ENCODE measurements at places on chromosomes 5 and 9.

DNA sequence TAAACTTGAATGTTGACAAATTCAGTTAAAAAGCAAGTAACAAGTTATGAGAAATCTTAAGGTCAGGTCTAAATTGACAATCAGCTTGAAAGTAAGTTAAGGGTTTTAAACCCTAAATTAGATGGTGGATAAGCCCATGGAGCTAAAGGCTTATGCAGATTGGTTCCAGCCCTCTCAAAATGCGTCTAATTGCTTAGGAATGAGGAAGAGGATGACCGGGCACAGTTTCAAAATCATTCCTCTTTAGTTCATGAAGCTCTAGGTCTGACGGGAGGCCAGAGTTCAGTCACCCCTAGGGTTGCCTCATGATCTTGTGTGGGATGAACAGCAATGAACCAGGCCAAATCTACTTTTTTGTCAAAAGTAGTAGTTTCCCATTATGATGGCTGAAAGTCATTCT lies 75.4 kb downstream of the SLC38A9 start:
- no peak for DNase-seq

DNA sequence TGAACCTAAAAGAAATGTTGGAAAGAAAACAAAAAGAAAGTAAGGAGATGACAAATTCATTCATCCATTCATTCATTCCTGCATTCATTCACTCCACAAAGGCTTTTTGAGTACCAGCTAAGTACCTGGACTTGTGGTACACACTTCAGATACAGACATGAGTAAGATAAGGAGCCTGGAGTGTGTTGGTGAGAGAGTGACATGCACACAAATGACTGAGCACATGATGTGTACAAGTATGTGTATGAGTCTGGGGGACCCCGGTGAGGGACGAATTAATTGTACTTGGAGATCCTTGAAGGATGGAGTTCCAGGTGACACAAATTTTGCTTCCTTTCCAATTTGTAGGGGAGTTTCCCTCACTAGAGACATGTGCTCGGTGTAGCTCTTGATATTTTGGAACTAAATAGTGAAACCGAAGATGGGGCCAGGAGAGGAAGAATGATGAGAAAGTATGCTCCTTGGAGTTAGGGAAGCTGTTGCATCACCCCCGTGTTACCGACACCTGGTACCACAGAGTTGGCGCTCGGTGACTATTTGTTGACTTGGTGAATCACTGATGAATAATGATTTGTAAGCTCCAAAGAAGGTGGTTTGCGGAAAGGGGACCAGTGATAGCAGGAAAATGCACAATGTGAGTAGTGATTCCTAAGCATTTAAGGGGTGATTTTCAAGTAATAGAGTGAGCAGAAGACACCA lies 509.8 kb downstream of the CCDC171 start:
- no peak for DNase-seq

DNA sequence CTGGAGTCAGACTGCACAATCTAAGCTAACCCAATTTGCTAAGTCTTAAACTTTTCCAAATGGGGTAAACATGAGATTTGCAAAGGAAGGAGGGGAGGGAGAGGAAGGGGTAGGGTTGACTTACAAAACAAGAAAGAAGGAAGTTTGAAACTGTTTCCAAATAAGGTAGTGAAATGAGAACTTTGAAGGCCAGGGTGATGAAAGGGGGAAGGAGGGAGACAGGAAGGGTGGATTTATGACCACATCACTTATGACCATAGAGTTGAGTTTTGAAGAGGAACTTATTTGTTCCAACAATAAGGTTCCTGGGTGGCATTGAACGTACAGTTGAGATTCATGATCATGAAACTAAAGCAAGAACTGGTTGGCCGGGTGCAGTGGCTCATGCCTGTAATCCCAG lies 72.5 kb upstream of the DAPK1 start:
- DNase-seq, result no peak

- DNase-seq, result no peak
Observed at GRCh38 chr9:86069206-86069869, 30.0 kb downstream of the GOLM1 start.

DNA sequence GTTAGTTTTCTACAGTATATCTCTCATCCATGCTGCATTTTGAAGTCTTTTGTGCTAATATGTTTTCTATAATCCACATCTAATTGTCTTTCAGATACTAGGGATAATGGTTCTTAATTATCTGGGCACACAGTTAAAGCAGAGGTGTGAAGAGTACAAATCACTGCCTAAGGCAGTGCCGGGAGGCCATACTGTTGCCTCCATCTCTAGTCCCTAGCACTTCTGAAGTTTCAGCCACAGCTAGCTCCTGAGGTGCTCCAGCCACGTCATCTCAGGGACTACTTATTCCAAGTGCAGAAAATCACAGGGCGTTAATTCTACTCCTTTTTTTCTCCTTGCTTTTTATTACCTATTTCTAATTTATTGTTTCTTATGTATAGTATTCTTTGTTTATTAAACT lies 760.0 kb upstream of the FAM174A start:
- no peak for DNase-seq

All from smooth muscle cell of the brain vasculature (primary cell).